Pancreas (tissue), 10 donors: ENCODE measurements at places on chromosomes 4 and X. TPM values are rescaled to one million over a fixed set of nuclear protein-coding genes. Genes with fewer than 3 reads are reported as not detected.

DNA sequence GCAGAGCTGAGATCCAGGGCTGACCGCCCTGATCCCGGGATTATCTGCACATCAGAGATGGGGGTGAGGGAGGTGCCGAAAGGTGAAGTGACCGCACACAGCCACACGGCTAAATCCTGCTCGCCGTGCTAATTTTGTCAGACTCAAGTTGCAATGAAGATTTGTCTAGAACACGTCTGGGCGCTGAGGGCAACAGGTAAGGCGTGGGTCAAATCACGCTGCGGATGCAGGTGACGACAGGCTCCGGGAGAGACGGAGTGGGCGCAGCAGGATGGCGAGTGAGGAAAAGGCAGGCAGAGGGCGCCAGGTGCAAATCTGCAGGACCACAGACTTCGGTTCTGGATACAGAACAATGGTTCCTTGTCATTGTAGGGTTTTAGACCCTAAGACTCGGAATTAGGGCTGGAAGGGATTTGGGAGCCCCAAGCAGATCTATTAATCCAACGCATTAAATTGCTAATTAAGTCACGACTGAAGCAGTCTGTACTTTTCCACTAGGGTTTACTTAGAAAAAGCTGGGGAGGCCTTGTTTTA, 1.9 kb upstream of the TBC1D14 start:
- DNase-seq = peak; percentile 47

The UGT2B7 gene
- total RNA-seq = 6.2 TPM

DNA sequence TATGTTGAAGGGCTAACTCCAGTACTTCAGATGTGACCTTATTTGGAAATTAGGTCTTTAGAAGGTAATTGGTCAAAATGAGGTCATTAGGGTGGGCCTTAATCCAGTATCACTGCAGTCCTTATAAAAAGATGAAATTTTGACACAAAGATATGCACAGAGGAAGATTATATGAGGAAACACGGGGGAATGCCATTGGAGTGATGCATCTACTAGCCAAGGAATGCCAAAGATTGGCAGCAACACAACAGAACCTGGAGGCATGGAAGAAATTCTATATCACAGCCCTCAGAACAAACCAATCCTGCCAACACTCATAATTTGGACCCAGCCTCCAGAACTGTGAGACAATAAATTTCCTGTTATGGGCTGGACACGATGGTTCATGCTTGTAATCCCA, 17.6 kb downstream of the TRIM61 start:
- no peak for DNase-seq

The LDB2 gene
- total RNA-seq = 5.7 TPM

GRCh38 chrX:54423161-54423888, 16.9 kb upstream of the TSR2 start:
- DNase-seq = no peak

GRCh38 chr4:67762086-67762485, 7.9 kb upstream of the GNRHR start:
- no peak for DNase-seq

DNA sequence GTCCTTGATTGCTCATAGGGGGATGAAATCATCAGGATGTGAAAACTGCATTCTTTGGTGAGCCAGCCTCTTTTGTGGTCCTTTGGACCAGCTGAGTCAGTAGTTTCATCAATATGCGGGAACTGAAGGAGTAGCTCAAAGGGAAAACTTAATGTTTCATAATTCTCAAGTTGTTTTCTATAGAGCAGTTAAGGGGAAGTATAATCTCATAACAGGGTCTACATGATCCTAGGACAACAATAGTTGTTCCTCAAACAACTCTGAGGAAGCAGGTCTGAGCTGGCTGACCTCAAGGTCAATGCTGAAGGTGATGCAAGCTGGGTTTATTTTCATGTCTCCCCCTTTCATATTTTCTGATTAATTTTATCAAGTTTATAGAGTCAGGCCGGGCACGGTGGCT, 36.1 kb upstream of the IRF2 start:
- no peak for DNase-seq

DNA sequence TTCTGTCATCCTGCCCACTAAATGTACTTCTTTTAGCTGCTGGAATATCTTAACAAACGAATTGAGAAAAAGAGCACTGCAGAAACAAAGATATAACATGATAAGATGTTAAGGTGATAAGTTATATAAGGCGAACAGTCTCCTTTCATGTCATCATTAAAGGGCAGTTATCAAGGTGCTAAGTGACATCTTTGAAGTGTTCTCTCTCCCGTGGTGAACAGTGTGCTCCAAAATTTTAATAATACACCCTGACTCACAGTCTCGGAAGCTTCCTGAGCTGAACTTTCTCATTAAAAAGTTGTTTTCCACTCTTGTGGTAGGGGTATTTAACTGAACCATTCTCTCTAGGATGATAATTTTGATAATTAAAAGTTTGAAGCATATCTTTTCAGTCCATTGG, 61.6 kb downstream of the PLS3 start:
- no peak for DNase-seq

GRCh38 chr4:87038837-87039615, 104.2 kb downstream of the AFF1 start:
- DNase-seq = peak; percentile 81

The ZFX gene
- 30.7 TPM for total RNA-seq

GRCh38 chrX:617891-618290, 12.7 kb upstream of the SHOX start:
- no peak for DNase-seq

GRCh38 chr4:92618968-92619367, 315.2 kb downstream of the GRID2 start:
- DNase-seq = no peak

The ATOH1 gene
- not detected for total RNA-seq

GRCh38 chr4:26365537-26366150, 44.8 kb downstream of the RBPJ start:
- no peak for DNase-seq

The DKK2 gene
- 1.3 TPM for total RNA-seq

- no peak for DNase-seq
These were observed 383.9 kb downstream of the PCDH7 start for GRCh38 chr4:31104043-31104442.

DNA sequence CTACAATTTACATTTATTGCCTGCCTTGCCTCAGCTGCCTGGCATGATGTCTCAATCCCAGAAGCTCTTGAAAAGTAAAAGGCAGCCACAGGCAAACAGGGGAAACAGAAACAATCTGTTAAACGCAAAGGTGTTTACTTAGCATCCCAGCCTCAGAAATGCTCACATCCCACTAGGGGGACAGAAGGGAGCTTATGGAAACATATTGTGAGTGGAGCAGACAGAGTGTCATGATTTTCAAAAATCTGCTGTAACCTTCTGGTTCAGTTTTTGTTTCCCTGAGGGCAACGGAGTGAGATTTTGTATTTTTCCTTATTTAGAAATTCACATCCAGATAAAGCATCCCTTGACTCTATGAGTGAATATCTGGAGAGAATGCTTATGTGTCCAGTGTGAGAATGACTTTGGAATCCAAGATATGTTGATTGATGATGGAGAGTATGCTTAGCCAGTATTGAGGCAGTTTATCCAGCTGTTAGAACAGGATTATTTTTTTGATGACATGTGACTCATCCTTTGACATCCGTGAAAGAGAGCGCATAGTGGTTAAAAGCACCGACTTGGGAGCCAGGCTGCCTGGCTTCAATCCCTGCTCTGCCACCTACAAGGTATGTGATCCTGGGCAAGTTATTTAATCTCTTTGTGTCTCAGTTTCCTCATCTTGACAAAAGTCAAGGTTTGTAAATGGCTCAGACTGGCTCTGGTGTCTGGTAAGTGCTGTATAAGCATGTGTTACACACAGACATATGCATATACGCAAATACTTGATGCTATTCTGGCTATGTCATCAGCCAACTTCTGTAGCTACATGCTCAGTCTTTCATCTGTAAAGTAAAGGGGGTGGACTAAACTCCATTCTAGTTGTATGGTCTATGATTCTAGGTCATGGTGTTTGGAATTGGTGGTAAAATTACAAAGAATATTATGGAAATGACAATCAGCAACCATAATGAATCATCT, 381.2 kb downstream of the RAPGEF2 start:
- no peak for DNase-seq

DNA sequence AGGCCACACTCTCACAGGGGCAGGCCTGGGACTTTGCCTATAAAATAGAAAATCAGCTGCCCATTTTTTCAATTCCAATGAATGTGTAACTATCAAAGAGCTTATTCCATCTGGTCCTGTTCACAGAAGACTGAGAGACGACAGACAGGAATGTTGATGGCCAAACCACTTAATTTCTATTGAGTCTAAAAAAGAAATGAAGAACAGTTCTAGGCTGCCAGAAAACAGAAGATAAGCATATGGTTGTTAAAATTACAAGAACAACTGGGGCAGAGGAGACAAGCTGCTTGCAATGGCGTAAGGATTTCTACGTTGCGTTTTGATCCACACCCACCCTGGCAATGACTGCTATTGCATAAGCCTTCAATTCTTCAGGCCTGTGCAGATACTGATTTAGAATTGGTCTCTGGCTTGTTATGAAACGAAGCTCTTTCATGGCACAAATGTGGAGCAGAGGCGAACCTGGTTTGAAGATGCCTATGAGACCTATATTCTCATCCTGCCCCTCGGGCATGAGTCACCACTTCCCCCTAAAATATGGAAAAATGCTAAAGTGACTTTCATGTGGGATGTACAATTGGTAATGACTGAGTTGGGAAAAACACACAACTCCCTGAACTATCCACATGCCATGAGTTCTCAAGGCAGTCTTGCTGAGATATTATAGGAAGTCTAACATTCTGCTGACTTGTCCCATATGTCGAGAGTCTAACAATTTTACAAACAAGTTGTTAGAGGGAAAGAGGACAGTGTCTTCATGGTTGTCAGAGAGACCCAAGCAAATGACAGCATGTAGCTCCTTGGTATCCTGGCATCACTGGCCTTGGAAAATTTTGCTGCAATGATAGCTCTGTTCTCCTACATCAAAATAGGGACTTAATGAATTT, 37.9 kb upstream of the SORBS2 start:
- no peak for DNase-seq

The CDKL5 gene
- total RNA-seq = 5.7 TPM

DNA sequence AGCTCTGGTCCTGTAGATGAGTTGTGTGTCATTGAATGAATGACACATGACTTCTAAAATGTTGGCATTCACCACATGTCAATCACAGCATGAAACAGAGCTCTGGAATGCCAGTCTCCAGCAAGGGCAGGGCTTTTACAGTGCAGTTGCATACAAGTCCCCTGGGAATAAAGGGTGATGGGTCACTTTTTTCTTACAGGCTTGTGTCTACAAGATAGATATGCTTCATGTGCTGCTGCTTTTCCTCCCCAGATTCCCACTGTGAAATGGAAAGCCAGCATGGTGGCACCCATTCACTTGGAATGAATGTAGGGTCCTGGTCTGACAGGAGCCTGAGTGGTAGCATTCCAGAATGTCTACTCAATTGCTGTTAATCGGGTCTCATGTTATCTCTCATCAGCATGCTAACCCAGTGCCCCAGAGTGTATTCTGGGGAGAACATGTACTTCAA, 159.1 kb upstream of the KIT start:
- DNase-seq = no peak

The TAB3 gene
- 10.3 TPM for total RNA-seq
